NCI-H2107 (cell line): ENCODE measurements at places on chromosomes 2 and 18.

DNA sequence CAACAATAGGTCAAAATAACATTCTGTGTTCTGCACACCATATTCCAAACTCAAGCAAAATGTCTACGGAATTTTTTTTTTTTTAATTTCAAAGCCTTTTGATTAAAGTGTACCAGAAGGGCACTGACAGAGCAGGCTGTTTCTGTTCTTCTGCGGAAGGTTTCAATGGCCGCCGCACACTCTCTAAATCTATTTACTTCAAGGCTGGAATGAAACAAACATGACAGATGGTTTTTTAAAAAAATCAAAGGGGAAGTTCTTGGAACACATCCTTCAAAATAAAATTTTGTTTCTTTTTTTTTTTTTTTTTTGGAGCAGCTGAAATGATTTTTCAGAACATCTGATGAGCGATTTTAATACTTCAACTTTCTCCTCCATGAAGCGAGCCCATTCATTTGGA lies 259.1 kb downstream of the TXNL1 start:
- no peak for DNase-seq

GRCh38 chr2:108199726-108200125 lies 40.0 kb upstream of the SULT1C3 start:
- DNase-seq = no peak

DNA sequence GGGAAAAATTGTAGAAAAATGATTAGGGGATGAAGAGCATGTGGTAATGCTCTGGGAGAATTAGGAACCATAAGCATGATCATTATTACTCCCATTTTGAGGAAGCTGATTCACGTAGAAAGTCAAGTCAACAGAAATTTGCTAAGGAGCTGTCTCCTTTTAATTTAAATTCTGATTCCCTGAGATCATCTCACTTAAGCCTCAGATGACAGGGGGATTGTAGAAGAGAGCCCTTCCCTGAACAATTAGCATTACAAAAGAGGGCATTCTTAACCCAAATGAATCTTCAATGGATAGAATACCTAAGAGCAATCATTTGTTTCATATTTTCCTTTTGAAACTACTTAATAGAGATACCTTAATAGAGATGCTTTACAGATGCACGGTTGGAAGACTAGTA lies 267.9 kb downstream of the NYAP2 start:
- DNase-seq = no peak

DNA sequence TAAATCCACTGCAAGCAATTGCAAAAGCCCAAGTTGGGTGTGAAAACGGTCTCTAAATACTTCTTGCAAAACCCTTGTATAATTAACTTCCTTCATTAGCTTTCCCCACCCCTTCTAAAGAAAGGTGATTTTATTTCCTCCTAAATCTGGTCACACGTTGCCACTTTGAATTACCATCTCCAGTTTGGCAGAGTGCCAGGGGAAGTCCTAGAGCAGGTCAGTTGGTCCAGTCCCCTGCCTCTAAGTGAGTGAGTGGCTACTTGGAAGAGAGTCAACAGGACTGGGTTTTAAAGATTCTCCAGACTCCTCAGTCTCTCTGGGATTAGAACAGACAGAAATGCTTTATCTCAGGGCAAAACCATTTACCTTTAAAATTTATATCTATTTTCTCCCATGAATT lies 18.7 kb upstream of the LYPD6B start:
- no peak for DNase-seq

DNA sequence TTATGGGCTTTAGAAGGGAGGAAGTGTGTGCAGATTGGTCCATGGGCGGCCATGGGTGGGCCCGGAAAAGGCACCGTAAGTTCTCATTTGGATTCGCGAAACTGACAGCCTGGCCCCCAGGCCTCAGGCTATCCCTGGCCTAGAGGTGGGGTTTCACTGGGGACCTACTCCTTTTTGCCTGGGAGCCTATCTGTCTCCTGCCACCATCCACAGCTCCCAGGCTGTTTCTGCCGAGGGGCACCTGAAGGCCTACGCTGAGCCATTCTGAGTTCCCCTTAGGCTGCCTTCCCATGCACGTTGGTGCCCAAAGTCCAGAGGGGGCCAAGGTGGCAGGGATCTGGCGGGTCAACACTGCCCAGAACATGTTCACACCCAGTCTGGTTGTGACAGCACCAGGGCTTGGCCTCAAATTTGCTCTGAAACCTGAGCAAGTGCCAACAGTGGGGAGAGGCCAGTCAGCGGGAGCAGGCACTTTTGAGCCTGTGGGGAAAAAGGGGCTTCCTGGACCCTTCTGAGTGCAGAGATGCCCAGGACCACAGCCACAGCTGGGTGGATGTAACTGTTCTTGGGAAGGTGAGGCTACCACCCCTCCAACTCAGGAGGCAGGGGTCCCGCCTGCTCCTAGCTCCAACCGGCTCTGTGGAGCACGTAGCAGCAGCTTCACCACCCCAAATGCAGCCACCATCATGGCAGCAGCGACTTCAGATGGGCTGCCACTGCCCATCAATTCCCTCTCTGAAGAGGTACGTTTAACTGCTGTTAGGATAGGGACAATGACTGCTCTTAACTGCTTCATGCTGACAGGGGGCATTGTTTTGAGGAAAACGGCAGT lies 73.6 kb upstream of the ZNF804A start:
- no peak for DNase-seq

GRCh38 chr2:36262581-36262980 lies 93.0 kb upstream of the CRIM1 start:
- DNase-seq = no peak

DNA sequence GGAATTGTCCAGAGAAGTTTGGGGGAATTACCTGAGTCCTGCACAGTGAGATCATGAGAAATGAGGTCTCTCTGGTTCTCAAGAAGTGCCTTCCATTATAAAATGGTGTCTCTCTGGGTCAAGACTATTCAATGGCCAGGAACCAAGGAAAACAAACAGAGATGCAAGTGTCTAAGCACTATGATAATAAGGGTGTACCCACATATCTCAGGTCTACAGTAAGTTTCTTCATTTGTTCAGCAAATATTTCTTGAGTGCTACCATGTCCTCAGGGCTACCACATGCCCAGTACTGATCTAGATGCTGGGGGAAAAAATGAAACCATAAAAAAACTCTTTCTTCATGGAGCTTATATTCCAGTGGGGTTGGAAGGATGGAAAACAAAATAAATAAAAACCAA lies 170.0 kb downstream of the ACKR3 start:
- no peak for DNase-seq

DNA sequence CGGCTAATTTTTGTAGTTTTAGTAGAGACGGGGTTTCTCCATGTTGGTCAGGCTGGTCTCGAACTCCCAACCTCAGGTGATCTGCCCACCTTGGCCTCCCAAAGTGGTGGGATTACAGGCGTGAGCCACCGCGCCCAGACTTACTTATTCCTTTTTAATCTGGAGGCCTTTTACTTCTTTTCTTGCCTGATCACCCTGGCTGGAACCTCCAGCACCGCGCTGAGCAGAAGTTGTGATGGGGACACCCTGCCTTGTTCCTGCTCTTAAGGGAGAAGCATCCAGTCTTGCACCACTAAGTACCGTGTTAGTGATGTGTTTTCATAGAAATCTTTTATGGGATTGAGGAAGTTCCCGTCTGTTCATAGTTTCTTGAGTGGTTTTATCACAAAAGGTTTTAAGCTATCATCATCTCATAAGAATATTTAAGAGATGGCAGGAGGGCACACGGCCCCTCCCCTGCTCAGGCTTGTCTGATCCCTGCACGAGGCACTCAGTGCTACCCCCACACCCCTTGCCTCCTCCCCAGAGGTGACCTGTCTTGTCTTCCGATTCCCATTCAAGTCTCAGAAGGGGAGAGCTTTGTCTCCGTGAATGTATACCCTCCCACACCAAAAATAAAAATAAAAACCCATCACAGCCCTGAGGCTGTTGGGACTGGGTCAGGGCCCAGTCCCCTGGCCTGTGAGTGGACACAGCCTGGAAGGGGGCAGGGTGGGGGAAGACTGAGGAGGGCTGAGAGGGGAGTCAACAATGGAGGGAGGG lies 65.3 kb upstream of the SMAD7 start:
- no peak for DNase-seq

DNA sequence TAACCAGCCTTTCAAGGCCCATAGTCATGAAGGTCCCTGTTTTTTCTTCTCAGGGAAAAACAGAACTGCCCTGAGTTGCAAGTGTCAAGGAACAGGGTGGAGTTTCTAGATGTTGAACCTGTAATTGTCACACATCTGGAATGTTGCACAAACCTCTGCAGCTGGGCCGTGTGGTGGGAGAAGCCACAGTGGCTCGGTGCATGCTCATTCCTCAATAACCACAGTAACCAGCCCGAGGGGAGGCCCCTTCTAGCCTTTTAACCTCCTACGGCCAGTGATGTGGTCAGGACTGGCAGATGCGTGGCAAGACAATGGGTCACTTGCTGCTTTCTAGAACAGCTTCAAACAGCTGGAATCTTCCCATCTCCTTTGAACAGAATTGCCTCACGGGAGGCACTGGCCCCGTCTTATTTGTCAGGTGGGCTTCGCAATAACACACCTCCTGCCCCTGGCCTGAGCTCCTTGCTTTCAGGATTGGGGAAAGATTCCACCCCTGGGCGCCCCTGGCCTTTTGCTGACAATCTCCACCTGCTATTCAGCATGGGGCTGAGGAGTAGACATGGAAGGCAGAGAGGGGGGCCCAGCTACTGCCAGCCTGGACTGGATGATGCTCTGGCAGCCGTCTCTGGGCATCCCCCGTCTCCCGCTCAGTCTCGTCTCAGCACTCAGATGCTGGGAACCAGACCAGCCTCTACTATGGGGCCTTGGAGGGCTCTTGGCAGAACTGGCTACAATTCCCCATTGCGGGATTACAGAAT lies 102.9 kb downstream of the KLHL29 start:
- no peak for DNase-seq

GRCh38 chr2:104385743-104386142 lies 468.2 kb upstream of the POU3F3 start:
- DNase-seq = no peak

DNA sequence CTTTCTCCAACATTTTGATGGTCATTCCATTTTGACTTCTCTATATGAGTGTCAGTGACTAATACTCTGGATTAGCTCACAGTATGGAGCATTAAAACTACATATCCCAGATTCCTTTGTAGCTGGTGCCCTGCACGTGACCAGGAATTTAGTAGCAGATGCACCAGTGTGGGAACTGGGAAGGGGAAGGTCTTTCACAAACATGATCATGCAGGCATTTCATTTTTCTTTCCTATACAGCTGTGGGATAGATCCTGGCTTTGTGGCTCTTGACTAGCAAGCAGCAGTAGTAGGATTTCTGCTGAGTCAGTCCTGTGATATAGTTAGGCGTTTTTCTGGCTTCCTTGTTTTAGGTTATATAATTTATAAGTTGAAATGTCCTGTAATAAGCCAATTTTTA lies 971.0 kb upstream of the CDH2 start:
- DNase-seq = no peak

- no peak for DNase-seq
Observed at GRCh38 chr18:4789506-4789905, 334.4 kb upstream of the DLGAP1 start.

DNA sequence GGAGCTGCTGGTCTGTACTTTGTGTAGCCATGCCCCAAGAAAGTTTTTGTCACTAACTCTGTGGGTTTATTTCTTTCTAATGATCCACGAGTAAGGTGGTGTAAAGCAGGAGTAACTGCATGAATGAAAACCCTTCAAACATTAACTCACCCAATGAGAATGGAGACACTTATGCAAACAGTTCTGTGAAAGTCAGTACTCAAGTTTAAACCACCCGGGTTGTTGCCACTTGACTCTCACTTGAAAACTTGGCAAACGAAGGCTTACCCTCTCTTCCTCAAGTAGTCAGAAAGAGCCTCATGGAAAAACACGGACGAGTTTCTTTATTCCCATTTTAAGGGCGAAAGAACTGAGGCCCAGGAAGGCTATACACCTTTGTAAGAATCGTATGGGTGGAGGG lies 117.5 kb downstream of the MMADHC start:
- DNase-seq = no peak

- no peak for DNase-seq
Observed at GRCh38 chr18:74399091-74399887, 57.8 kb downstream of the DIPK1C start.

DNA sequence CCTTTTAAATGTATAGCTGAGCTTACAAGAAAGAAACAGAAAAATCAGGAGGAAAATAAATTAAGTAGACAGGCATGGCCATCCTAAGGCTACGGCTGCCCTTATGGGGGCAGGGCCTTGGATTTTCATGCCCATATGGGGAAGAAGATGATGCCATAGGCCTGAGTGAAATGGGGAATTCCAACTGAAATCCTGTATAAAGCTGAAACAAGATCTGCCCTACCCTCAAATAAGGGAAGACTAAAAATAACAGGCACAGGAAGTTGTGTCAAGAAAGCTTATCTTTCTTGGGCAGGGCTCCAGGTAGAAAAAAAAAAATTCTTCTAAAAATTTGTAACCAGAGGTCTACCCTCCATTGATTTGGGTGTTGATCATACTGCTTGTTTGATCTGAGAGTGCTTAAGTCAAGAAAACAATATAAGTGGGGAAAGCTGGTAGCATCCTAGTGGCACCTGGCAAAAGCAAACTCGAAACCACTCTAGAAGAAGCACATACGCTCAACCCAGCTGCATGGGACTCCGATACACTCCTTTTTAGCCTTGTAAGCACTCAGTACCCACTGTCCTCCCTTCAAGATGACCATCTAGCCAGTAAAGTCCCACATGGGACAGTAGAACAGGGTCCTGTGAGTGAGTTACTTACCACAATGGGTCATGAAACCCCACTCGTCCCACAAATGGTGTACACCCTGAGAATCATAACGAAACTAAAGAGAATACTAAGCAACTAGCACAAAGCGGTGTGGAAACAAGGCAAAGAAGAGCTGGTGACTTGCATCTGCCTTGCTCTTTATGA lies 22.3 kb downstream of the DNAH7 start:
- no peak for DNase-seq

DNA sequence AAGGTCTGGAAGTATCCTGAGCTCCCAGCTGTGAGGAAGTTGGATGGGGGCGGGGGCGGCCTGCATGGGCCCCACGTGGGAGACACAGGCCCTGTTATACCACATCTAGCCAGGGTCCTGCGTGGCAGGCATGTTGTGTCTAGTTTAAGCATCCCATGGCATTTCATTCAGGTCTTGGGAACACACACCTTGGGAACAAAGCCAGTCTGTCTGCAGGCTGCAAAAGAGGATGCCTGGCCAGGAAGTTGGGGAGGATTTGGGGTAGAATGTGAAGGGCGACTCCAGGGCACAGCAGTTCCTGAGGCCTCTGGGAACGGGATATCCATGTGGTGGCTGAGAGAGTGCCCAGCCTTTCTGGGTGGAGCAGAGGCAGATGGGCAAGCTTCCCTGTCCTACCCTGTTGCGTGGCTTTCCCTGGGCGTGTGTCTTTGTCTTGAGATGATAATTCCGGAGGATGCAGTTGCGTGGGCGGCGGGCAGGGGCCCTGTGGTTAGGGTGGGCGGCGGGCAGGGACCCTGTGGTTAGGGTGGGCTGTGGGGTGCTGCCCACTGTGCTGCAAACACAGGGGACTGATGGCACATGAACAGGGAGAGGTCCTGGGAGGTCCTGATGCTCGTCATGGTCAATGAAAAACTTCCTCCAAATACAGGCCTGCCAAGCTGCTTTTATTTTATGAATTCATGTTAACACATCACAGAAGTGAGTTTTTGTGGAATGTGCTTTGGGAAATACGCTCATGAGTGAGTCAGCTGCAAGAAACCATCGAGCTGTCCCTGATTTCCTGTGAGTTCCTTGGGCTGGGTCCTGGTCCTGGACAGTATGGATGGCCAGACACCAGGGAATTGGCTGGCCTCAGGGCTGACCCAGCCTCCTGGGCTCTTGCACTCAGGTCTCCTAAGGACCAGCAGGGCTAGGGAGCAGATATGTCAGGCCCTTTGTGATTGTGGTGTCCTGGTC lies 90.0 kb upstream of the HS6ST1 start:
- no peak for DNase-seq

- no peak for DNase-seq
Observed at GRCh38 chr2:85145116-85145820, 12.1 kb downstream of the TCF7L1 start.

GRCh38 chr2:168064011-168064998 lies 183.1 kb downstream of the STK39 start:
- DNase-seq = no peak
